Stimulated activated CD4-positive, alpha-beta T cell treated with anti-CD3 and anti-CD28 coated beads, Interleukin-1b, Interleukin-23, amount 100 ng/mL, for 1 hour (primary cell): ENCODE measurements at places on chromosomes 12 and 14.

DNA sequence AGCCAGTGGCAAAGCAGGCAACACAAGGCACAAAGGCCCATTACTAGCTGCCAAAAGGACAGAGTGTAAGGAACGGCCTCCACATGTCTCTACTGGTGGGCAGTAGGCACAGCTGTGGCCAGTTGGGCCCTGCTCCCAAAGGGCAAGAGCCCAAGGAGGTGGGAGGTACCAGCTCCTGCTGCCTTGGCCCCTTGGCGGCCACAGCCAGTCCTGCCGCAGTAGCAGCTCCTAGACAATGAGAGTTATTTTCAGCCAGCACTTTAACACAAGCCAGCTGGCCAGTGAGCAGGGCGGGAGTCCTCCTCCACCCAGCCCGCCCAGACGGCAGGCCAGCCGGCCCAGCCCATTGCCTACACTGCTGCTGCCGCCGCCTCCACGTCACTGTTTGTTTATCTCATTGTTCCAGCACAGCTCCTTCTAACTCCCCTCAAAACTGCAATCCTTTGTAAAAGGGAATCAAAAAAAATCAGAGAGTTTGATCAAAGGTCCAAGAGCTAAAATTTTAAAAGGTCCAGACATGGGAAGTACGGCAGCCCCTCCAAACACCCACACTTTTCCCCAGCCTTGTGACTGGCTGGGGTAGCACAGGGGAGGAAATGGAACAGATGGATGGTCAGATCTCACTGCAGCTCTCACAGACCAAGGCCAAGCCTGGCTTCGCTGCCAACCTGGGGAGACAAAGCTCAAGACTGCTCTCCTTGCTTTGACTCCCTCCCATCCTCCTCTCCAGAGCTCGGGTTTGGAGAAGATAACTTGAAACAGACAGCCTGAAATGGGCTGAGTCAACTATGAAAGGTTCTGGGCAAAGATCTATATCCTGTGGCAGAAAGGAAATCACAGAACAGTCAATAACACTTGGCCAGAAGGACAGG is 33.5 kb downstream of the FMNL3 start:
- no peak for DNase-seq

DNA sequence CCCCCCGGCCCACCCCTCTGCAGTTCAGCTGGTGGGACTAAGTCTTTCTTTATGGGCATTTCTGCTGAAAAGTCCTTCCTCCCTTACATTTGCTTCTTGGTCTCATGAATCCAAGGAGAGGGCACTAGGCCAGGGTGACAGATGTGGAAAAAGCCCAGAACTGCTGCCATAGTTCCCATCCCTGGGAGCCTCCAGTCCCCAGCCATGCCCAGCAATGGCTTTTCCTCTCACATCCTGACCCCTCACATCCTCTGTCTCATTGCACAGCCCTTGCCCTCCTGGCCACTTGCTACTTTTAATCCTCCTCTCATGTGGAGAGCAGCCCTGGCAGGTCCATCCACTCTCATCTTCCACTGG is 122.5 kb downstream of the ZFP36L1 start:
- DNase-seq: no peak

DNA sequence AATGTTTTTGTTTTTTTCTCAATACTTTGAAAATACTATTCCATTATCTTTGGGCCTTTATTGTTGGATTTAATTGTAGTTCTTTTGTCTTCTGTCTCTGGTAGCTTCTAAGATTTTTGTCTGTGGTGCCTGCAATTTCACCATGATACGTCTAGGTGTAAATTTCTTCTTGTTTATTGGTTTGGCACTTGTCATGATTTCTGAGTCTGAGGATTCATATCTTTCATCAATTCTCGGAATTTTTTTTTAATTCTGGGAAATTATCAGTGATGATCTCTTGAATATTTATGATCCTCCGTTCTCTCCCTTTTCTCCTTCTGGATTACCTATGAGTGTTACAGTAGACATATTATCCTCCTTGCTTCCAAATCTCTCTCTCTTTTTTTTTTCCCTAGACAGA is 14.8 kb upstream of the ADIPOR2 start:
- DNase-seq: no peak

GRCh38 chr12:27297566-27297965 is 35.1 kb upstream of the BMAL2 start:
- no peak for DNase-seq

- no peak for DNase-seq
Observed at GRCh38 chr14:95649230-95649629, 37.0 kb upstream of the TCL1B start.

GRCh38 chr12:40622246-40622838 is 69.9 kb upstream of the CNTN1 start:
- no peak for DNase-seq

DNA sequence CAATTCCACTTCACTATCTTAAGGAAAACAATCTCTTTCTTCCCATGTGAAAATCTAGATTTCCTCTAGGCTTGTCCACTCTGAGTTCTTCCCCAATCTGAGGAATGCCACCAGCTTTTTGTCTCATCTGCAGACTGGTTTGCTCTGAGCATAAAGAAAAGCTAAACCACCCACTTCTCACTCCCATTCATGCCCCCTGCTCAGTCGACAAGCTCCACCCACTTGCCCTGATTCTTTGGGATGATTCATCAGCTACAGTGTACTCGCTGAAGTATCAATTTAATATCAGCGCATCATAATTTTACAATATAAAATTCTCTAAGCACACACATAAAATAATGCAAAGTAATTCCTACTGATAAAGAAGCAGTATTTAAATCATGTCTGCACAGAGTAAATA is 209.1 kb downstream of the GRIN2B start:
- no peak for DNase-seq

GRCh38 chr12:42586268-42586667 is 3.3 kb downstream of the PRICKLE1 start:
- DNase-seq: no peak

DNA sequence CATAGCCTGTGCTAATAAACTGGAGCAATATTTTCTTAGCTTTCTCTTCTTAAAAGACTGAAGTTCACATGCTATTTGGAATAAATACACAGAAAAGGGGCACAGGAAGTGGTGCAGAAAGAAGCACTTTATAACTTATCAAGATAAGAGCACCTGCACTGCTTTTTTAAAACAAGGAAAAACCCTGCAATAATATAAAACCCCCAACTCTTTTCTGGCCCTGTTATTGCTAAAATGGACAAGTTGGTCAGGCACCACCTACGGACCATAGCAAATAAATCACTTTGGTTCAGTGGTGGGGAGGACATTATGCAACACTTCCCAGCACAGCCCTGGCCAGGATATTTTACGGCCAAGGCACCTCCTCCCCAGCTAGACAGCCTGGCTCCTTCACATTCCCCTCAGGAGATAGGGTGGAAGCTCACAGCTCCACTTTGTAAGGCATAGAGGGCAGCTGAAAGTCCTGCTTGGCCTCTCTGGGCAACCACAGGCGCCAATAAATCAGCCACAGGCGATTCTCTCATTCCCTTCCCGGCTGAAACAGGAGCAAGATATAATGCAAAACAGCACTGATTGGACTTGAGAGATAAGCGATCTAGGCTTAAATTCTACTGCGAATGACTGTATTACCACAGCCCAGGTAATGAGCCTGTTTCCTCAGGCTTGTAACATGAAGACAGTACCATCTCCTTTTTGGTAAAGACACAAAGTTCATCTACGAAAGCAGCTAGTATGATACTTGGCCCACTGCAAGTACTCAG is 2.0 kb downstream of the ZBTB25 start:
- no peak for DNase-seq

DNA sequence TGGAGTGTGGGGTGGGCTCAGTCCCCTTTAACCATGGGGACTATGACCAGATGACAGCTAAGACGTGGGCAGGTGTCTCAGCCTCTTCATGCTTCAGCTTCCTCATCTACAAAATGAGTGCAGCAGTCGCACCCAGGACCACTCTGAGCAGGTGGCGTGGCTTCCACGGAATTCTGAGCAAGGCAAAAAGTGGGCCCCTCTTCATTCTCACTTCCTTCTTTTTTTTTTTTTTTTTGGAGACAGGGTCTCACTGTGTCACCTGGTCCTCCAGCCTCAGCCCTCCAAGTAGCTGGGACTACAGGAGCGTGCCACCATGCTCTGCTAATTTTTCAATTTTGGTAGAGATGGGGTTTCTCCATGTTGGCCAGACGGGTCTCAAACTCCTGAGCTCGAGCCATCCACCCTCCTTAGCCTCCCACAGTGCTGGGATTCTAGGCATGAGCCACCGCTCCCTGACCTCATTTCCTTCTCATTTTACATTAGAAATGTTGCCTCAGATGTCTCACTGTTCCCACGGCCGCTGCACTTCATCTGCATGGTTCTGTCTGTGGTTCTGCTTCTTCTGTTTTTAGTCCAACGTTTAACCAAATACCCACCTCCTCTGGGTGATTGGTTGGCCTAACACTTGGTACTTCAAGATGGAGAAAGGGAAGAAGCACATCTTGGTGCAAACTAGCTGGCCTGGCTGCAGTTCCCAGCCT is 41.3 kb upstream of the BCL7A start:
- DNase-seq: no peak

DNA sequence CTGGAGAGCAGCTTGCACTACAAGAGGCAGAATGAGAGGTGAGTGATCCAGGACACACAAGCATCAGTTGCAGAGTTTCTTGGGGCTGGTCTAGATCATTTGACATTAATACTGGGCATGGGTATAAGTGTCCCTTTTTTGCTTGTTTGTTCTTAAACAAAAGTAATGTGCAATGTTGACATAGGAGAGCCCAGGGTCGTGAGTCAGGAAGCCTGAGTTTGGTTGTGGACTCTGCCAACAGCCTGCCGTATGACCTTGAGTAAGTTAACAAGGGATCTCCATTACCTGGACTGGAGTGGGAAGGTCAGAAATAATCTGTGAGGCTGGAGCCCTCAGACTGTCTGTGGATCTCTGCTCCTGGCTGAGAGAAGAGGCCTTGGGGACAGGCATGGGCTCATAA is 170.3 kb downstream of the KCNA5 start:
- no peak for DNase-seq

- no peak for DNase-seq
Observed at GRCh38 chr12:113142173-113142885, 6.8 kb upstream of the RASAL1 start.

GRCh38 chr14:86141966-86142365 is 612.0 kb downstream of the FLRT2 start:
- DNase-seq: no peak

GRCh38 chr12:28086521-28087155 is 103.6 kb upstream of the CCDC91 start:
- DNase-seq: no peak

- DNase-seq: no peak
Observed at GRCh38 chr12:108457006-108457733, 57.9 kb upstream of the FICD start.

- no peak for DNase-seq
Observed at GRCh38 chr12:71011261-71011660, 90.7 kb upstream of the PTPRR start.

GRCh38 chr12:122182887-122183587 is at the start of gene LRRC43:
Gene LRRC43, plus strand, starts transcription at chr12:122183123. Its CDS starts 22 bp downstream, at chr12:122183145.
- no peak for DNase-seq

- DNase-seq: no peak
Observed at GRCh38 chr12:54430471-54431069, 11.5 kb upstream of the ITGA5 start.

- DNase-seq: no peak
Observed at GRCh38 chr14:76015191-76015590, 29.6 kb downstream of the IFT43 start.

GRCh38 chr12:109447482-109447881 is 29.6 kb downstream of the KCTD10 start:
- no peak for DNase-seq

DNA sequence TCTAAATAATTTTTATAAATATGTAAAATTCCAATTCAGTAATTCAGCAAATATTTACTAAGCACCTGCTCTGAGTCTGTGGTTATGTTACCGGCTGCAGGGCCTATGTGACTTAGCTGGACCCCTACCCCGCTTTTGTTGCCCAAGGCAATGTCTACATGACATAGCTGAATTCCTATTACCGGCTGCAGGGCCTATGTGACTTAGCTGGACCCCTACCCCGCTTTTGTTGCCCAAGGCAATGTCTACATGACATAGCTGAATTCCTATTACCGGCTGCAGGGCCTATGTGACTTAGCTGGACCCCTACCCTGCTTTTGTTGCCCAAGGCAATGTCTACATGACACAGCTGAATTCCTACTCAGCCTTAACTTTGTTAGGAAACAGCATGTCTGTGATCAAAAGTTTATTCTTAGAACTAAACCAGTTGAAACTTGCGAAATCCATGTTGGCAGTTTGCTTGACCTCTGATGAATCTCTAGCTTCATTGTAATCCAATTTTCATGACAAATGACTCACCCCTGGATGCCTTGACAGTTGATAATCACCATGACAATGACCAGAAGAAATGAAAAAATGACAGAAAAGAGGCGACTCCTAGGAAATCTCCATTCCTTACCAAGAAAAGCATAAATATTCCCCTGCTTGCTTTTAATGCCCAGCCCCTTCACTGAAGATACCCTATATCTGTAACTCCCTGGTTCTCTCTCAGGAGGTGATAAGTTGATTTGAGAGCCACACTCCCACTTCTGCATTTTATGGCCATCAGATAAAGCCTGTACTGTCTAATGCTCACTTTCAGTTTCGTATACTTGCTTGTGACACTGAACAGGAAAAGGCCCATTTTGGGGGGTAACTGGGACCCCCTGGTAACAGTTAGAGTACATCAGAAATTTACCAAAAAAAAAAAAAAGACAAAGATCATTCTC is 148.4 kb upstream of the SYT10 start:
- no peak for DNase-seq

- no peak for DNase-seq
Observed at GRCh38 chr12:123748661-123749060, 13.4 kb upstream of the DNAH10 start.

- no peak for DNase-seq
Observed at GRCh38 chr14:70213721-70214282, 25.1 kb upstream of the SLC8A3 start.

- no peak for DNase-seq
Observed at GRCh38 chr12:114166362-114166761, 200.2 kb upstream of the RBM19 start.

GRCh38 chr14:95609398-95609990 is 74.6 kb downstream of the GLRX5 start:
- no peak for DNase-seq

GRCh38 chr12:32201976-32202375 is 95.3 kb downstream of the BICD1 start:
- DNase-seq: no peak

- DNase-seq: no peak
Observed at GRCh38 chr12:125503128-125503527, 437.9 kb downstream of the AACS start.

- DNase-seq: no peak
Observed at GRCh38 chr12:106978035-106978800, 8.7 kb downstream of the MTERF2 start.

DNA sequence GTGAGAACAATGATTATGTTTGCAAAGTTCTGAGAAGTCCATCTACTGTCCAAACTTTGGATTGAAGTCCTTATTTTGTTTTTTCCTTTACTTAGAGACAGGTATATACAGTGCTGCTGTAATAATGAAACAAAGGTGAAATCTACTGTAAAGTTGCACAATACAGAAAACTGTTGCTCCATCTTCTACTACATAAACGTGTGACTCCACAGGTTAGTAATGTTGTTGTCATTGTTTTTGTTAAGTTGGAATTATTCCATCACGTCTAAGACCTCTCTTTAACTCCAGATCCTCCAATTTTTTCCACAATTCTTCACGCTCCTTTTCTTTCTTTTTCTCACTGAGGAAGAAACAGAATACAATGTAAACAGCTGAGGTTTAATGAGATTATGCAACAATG is 57.0 kb upstream of the GPHB5 start:
- DNase-seq: no peak
